CD4-positive, alpha-beta T cell treated with Interleukin-15 for 4 hours (primary cell): ENCODE measurements at places on chromosomes 1 and 21.

GRCh38 chr1:178614286-178614685, 101.4 kb downstream of the TEX35 start:
- DNase-seq = no peak

DNA sequence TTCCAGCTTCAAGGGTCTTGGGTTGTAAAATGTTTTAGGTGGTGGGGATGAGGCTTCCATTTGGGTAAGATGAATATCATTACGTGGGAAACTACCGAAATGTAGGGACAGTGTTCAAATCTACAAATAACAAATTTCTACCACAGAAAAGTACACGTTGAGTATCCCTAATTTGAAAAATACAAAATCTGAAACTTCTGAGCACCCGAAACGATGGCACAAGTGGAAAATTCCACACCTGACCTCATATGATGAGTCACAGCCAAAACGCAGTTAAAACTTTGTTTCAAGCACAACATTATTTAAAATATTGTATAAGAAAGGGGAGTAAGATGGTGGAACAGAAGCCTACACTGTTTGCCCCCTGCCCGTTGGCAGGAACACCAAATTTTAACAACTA, 8.8 kb upstream of the HENMT1 start:
- DNase-seq = no peak

DNA sequence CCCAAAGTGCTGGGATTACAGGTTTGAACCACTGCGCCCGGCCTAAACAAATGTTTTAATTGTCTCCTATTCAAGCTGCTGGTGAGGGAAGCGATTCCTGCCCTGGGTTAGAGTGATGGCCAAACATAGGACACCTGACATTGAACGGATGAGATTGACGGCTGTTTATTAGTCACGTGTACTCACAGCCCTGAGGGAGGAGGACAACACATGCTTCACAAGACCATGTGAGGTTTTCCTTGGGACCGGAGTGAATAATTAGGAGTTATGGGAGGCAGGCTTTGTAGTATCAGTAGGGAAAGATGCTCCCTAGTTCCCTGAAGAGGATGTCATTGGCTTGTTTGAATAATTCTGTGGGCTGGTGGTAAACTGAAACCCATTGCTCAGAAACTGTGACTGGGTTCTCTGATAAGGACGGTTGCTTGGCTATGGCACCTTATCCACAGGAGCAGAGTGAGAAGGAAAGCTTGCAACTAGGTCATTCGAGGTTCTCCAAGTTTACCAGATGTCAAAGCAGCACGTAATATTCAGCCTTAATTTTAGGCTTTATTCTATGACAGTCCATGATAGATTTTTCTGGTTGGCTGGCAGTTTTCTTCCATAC, 245.8 kb downstream of the PLA2G4A start:
- no peak for DNase-seq

DNA sequence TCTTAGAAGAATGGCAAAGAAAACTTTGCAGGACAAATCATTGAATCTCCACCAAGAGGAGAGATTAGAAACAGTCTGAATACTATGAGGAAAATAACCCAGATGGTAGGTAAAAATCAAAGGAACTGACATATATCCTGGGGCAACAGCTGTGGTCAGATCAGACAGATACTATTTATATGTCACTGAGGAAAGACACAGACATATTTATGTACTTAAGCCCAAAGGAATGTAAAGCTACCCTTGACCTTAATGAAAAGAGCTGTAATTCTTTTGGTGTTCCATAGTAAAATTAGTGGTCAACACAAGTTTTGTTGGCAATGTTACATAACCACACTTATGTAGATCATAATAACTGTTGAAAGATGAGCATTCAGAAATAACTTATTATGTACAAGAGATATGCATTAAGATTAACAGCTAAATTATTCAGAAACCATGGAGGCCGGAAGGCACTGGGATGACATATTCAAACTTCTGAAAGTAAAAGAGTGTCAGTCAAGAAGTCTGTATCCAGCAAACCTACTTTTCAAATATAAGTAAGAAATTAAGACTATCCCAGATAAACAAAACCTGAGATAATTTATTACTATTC, 166.1 kb upstream of the SAMSN1 start:
- DNase-seq = no peak

DNA sequence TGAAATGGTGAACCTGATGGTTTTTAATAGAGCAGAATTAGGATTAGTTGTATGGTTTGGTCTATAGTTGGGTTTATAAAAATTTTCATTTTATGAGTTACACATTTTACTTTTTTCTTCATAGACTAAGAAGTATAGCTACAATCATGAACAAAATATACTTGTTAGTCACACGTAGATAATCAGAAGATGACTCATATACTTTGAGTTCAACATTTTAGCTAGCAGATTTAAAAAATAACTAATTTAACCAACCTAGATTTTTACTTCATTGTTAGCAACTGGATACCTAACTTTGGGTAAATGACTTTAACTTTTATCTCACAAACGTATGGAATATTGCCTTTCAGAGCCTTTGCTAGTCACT, 27.9 kb downstream of the MORC3 start:
- DNase-seq = no peak

DNA sequence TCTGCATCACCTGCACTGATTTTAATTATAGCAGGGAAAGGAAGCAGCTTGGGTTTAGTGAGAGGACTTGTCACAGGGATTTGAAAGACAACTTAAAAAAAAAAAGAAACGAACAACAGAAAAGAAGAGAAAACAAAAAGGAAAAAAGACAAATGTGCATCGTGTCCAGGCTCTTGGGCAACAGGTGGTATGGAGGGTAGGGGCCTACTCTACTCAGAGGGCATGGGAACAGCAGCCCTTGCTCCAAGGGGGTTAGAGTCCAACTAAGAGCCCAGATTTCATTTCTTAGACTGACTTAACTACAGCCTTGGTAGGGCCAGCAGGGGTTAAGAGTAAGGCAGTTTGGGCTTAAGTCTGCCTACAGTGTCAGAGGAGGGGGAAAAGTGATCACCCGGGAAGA, 15.3 kb upstream of the EXOSC10 start:
- no peak for DNase-seq

GRCh38 chr1:102757363-102757762, 351.0 kb downstream of the COL11A1 start:
- no peak for DNase-seq

- DNase-seq = no peak
These were observed 477.6 kb upstream of the B3GALT2 start for GRCh38 chr1:193663965-193664364.

DNA sequence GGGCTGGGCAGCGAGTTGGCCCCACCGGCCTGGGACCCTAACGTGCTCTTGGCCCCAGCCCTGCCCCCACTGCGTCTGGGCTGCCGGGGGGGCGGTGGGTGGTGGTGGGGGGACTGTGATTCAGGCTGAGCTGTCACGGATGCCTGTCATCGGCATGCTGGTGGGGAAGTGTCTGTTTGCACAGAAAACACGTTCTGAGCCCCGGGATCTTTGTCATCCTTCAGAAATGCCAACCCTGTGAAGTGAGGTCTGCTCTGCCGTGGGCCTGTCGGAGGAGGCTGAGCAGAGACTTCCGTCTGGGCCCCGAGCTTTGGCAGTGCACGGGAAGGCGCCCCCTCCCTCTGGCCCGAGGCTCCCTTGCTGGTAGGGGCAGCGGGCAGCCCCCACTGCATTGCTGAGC, 24.3 kb upstream of the PLCH2 start:
- DNase-seq = no peak

GRCh38 chr1:160428053-160428452, 27.7 kb downstream of the VANGL2 start:
- no peak for DNase-seq

GRCh38 chr1:14662116-14662515, 63.6 kb downstream of the KAZN start:
- DNase-seq = no peak

DNA sequence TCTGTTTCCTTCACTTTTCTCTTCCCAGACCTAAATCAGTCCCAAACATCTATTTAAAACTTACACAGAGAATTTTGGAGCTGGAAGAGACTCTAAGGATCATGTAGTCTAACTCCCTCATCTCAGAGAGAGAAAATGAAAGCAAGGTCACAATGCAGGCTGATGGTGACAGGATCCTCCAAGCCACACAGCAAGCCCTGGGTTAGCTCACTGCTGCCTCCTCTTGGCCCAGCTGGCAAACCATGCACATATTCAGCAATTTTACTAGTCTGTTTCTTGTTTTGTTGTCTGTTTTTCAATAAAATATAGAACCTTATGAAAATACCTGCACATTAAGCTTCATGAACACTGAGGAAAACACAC, 27.7 kb upstream of the LY9 start:
- peak; percentile 89 for DNase-seq

GRCh38 chr1:7558041-7558461, 213.0 kb upstream of the VAMP3 start:
- no peak for DNase-seq

DNA sequence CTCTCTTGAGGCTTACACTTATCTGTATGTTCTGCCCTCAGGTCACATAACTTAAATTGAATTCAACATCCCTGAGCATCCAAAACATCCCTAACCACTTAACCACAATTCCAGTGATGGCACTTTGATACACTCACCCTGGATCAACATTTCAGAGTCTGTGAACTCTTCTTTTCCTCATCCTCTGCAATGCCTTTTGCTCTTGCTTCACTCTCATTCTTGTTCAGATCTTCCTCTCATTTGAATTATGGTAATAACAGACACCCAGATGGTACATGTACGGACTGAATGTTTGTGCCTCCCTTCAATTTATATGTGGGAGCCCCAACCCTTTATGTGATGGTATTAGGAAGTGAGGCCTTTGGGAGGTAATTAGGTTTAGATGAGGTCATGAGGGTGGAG, 33.4 kb downstream of the PTGER3 start:
- no peak for DNase-seq

DNA sequence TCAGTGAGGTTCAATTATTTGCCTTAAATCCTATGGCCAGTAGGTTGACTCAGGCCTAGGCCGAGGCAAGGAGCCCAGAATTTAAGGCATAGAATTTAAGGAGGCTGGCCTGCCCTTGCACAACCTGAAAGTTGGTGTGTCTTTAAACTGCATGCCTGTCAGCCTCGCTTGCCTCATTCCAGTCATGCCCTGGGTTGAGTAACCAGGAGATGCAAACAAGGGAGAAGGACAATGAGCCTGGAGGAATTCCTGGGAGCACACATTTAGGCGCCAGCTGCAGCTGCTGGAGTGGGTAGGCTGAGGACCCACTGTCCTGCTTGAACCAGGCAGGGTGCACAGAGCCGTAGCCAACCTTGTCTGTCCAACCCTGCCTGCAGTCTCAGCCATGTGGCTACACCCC, 11.7 kb downstream of the CD2 start:
- DNase-seq = no peak

- DNase-seq = no peak
These were observed 111.1 kb downstream of the TLR5 start for GRCh38 chr1:223031733-223032601.

GRCh38 chr1:41417335-41417682, 56.1 kb downstream of the FOXO6 start:
- no peak for DNase-seq

DNA sequence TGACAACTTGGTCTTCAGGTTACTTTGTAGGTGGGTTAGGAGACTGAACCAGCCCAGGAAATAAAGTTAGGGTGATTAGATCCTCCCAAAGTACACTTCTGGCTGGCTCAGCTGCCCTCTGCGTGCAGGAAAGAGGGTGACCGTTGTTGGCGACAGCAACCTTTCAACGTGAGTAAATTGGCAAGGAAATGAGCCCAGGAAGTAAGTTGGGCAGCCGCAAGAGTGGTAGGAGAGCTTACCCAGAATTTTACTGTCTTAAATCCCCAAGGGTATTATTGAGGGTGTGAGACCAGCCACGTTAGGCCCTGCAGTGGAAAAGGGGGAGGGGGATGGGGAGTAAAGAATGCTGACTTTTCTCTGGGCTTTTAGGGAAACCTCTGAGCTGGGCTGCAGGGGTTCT, 1.6 kb downstream of the TENT5C start:
- peak; percentile 54 for DNase-seq

GRCh38 chr1:93702111-93702827, 20.6 kb upstream of the BCAR3 start:
- no peak for DNase-seq

DNA sequence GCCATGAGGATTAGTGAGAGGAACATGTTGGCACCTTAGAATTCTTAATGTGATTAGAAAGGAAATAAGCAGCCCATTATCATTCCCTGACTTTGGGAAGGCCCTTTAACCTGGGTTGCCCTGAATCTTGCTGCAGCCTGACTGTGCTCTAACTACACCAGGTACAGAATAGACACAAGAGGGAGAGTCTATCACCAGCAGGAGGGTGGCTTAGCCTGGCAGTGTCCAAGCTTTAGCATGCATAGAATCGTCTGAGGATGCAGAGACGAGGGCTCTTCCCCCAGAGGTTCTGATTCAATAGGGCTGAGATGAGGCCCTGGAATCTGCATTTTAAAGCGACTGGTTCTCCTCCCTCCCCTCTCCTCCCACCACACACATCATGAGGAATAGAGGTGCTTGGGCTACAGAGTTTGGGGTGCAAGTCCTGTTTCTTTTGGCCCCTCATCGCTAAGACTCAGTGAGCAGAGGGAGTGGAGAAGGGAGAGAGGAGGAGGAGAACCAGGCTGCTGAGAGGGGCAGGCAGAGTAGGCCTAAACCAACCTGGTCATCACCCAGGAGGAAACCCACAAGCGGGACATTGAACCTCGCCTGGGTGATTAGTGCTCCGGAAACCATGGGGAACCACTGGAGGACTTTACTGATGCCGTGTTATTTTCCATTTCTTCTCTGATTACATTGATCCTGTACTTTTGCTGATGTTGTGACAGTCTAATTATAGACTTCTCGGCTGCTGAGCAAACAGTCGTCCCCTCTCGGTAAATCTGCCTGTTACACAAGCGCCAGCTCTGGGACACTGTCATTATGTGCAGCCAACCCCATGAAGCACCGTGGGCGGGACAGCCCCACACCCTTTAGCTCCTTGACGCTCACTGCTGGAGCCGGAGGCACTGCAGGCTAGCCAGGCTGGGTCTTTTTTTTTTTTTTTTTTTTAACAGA, 6.3 kb upstream of the TENT5C start:
- DNase-seq = no peak

GRCh38 chr1:201553496-201554189, 14.7 kb downstream of the NAV1 start:
- DNase-seq = no peak

GRCh38 chr1:157104598-157105293, 5.1 kb upstream of the ETV3L start:
- no peak for DNase-seq

GRCh38 chr1:193192586-193192985, 6.2 kb upstream of the B3GALT2 start:
- no peak for DNase-seq

DNA sequence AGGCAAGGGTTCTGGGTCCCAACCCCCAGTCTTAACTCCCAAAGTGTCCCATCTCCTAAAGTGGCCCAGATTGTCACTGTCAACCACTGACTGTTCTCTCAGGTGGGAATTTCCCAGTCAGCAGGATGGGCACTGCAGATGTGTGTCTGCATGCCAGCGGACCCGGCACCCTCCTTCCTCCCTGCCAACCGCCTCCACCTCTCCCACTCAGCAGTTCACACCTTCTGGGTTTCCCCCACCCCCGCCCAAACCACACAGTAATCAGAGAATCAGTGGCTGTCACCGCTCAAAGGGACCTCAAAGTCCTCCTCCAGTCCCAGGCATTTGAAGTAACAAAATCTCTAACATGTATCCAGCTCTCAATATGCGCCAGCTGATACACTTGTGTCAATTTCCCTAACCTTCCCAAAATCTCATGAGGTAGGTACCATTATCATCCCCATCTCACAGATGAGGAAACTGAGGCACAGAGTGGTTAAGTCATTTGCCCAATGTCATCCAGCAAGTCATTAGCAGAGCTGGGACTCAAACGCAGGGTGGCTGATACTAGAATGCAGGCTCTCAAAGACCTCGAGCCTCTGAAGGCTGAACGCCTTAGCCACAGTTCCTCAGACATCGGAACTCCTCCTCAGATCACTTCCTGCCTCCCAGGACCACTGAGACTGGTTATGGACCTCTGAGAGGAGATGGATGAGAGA, 4.8 kb downstream of the RUNX3 start:
- DNase-seq = peak; percentile 84
